ENCODE measurements at places on chromosomes 1 and 21.

GRCh38 chr1:50232336-50232735, 123.6 kb downstream of the ELAVL4 start:
- no peak for DNase-seq

DNA sequence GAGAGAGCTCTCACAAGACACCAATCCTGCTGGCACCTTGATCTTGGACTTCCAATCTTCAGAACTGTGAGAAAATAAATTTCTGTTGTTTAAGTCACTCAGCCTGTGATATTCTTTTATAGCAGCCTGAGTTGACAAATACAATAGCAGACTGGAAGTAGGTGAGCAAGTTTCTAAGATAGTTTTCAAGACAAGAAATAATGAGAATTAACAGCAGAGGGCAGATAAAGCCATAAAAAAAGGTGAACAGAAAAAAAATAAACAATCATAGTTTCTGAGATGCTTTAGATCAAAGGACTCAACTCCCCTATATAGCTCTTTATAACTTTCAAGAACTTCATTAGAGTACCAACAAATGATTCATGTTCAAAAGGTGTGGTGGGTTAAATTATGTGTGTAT, 119.8 kb downstream of the PLPPR5 start:
- no peak for DNase-seq

GRCh38 chr1:236888903-236889302, 93.8 kb downstream of the MTR start:
- no peak for DNase-seq

DNA sequence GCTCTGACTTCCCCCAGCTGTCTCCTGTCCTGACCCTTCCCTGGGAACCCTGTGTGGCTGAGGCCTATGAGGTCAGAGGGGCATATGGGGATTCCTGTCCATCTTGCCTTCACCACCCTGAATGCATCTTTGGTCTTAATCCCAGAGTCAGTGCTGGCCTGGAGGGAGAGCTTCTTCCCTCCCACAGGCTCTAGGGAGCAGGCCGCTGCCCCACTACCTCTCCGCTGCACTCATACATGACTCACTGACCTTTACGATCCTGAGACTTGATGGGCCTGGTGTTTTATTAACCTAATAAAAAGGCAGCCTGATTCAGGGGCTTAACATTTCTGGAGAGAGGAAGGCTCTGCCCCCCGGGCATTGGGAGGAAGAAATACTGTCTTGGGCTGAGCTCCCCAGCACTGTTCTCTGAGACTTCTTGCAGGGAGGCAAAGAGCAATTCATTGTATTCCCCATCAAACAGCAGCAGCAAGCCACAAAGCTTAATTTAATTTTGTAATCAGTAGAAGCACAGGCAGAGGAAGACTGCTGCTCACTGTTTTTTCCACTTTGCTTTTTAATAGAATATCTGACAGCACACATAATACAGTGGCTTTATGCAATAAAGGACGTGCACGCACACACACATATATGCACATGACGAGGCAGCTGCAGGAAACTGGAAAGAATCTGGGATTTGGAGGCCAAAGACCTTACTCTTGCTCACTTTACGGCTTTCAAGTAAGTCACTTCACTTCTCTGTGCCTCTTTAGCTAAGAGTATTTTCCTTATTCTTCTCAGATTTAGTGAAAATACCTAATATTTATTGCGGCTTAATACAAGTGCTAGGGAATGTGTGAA, 89.2 kb upstream of the GRIK3 start:
- no peak for DNase-seq

GRCh38 chr1:14820295-14821085, 222.0 kb downstream of the KAZN start:
- no peak for DNase-seq

DNA sequence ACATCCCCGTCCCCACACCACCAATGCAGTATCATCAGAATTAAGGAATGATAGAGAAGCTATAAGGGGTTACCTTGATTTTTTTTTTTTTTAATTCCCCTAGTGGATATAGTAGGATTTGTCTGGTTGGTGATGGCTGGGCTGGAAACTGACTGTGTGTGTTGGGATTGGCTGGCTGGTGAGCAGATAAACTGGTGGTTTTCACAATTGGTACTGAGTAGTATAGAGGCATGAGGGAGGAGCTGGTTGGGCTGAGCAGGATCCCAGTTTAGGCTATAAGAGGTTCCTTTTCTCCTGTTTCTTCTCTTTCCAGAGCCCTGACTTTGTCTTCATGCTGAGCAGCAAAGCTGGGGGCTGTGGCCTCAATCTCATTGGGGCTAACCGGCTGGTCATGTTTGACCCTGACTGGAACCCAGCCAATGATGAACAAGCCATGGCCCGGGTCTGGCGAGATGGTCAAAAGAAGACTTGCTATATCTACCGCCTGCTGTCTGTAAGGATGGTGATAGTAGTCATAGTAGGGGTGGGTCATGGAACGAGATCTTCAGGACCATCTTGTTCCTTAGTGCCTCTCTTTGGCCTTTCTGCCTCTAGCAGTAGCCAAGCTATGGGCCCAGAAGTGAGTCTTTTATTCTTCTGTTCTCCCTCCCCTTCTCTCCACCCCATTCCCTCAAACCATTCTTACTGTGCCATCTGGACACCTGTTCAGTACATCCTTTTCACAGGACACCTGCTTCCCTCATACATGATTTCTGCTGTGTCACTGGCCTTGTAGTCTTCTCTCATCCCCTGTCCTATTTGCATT, 26.9 kb downstream of the RAD54L start:
- no peak for DNase-seq

DNA sequence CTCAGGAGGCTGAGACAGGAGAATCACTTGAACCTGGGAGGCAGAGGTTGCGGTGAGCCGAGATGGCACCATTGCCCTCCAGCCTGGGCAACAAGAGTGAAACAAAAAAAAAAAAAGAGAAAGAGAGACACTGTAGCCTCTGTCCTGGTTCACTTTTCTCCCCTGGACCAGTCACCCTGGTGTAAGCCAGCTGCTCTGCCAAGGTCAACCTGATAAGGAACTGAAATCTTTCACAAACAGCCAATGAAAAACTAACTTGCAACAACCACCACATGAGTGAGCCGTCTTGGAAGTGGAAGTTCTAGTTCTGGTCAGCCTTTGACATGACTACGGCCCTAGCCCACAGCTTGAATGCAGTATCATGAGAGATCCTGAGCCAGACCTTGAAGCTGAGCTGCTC, 36.8 kb upstream of the CXADR start:
- DNase-seq: no peak

- no peak for DNase-seq
Measured at GRCh38 chr1:164515231-164515630, 43.8 kb upstream of the PBX1 start.

- DNase-seq: no peak
Measured at GRCh38 chr1:228784181-228784580, 48.9 kb downstream of the RHOU start.

- DNase-seq: no peak
Measured at GRCh38 chr21:33434770-33435360, 31.7 kb downstream of the IFNGR2 start.

DNA sequence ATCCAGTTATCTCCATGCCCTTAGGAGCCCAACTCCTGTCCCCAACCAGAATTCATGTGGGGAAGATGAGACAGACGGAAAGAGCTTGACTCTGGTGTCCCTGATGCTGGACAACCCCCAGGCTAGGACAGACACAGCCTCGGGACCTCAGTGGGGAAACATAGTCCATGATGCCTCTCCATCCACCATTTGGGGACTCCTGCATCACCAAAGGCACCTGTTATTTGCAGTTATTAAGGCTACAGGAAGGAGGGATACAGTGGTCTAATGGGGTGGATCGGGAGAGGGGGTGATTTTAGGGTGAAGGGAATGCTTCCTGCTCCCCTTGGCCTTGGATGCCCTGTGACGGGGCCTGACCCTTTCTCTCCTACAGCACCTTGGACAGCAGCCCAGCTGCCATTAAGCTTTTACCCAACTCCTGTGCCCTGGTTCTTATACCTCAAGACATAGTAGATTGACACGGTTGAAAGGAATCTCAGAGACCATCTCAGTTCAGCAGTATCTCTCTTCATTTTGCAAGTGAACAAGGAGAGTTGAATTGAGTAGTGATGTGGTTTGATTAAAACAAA, 111.6 kb downstream of the MATN1 start:
- no peak for DNase-seq

GRCh38 chr1:182279724-182280503, 111.7 kb downstream of the GLUL start:
- no peak for DNase-seq

DNA sequence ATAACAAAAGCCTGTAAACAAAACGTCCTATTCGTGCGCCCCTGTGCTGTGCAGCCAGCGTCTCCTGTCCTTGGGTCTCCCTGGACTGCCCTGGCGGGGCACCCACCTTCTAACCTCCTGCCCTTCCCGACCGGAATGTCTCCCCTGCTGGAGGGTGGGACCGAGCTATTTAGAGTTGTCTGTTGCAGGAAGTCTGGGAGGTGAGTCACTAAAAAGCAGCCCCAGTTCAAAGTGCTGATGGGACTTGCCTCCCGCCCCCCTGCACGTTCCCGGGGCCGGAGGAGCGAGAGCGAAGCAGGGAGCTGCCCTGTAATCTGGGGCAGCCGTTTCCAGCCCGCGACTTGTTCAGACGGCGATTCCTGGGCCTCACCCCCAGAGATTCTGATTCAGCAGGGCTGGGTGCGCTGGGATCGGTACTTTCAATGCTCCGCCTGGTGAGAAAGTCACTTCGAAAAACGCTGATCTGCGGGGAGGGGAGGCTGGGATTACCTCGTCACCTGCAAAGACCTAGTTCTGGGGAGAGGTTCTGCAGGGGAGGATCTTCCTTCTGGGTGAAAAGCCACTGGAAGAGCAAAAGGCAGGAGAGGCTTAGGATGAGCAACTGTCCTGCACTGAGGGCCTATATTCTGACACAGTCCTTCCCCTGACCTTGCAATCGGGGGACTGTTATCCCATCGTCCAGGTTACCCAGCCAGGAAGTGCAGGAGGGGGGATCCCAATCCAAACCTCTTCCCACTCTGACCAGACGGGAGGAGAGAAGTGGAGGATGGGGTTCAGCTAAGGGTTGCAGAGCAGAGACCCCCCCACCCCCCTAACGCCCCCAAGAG, 1.2 kb upstream of the DHRS3 start:
- peak; percentile 65 for DNase-seq

GRCh38 chr1:155652951-155653350, 35.6 kb downstream of the YY1AP1 start:
- no peak for DNase-seq

DNA sequence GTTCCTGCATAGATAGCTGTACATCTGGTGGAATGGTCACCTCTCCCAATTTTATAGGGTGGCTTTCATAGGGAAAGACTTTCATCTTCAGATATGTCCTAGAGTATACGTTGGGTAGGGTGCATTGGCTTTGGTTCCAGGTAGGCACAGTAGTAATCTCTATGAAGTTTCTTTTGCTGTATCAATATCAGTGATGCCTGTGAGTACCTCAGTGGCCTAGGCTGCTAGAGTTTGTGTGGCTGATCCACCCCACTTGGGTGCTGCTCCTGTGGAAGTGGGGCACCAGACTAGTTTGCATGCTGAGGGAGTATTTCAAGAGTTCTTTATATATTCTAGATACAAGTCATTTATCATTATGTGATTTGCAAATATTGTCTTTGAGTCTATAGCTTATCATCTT, 370.5 kb upstream of the VAMP3 start:
- DNase-seq: no peak

- DNase-seq: no peak
Measured at GRCh38 chr1:178574345-178574744, 61.4 kb downstream of the TEX35 start.

- DNase-seq: peak; percentile 3
Measured at GRCh38 chr1:40014253-40014706, 26.2 kb upstream of the CAP1 start.

DNA sequence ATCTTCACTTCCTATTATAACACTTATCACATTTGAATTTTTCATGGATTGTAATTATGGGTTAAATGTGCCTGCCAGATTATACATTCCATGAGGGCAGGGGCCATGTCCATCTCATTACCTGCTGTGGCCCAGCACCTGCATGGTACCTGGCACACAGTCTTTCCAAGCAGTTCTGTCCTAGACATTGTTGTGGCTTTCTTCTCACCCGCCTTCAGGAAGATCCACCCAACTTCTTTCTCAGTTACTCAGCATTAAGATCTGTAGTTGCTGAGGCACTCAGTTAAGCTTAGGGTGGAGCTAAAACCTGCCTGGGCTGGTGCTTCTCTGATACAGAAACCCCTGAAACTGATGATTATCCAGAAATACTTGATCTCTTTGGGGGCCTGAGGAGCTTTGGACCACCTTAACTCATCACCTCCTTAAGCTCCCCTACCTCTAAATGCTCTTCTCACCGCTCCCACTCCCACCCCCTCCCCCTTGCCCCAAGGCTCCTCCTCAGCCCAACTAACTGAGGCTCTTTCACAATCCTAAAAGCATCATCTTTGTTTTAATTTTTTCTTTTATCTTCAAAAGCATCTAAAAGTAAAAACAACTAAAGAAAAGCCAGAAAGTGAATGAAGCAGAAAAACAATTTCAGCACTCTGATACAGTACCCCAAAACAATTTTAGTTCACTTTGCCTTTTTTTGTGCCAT, 190.6 kb downstream of the FGGY start:
- no peak for DNase-seq

- no peak for DNase-seq
Measured at GRCh38 chr1:16116625-16117024, 39.2 kb downstream of the EPHA2 start.

- DNase-seq: no peak
Measured at GRCh38 chr21:39153373-39153772, 29.9 kb downstream of the PSMG1 start.

Measured in T-helper 22 cell (primary cell).